MV-4-11 (cell line): ENCODE measurements at places on chromosomes 1 and 21.
A peak's percentile ranks its signal among the peaks of the same experiment; 100 is the strongest.

DNA sequence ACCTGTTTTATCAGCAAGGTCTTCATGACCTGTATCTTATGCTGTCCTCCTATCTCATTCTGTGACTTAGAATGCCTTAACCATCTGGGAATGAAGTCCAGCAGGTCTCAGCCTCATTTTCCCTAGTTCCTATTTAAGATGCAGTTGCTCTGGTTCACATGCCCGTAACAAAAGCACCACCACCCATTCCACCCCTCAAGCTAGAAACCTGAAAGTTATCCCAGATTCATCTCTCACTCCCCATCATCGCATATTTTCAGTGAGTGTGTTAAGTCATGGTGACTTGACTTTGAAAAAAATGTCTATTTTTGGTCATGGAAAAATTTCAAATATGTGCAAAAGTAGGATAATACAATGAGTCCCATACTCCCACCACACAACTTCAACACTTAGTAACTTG lies 11.7 kb downstream of the HMGN2 start:
- DNase-seq, result no peak

DNA sequence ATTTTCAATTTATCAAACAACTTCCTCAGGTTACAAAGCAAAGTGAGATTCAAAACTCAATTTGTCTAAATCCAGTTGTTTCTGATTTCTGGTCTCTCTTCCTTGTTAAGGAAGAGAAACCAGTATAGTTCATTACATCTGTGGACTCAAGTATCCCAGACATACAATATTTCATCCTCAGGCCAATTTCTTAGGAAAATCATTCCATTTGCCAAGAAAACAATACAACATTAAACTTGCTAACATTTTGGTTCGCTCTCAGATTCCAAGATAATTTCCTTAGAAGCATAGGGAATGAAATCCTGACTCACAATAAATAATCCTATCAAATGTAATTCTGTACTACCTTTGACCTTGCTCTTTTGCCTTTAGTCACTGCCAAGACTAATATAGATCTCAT lies 11.2 kb upstream of the TTLL7 start:
- DNase-seq, result no peak

GRCh38 chr1:98373056-98373455 lies 288.5 kb upstream of the SNX7 start:
- DNase-seq, result peak; percentile 83

- no peak for DNase-seq
Measured at GRCh38 chr1:166700696-166701095, 138.6 kb upstream of the POGK start.

- DNase-seq, result peak; percentile 36
Measured at GRCh38 chr1:117067533-117068370, 7.6 kb downstream of the TTF2 start.

- DNase-seq, result no peak
Measured at GRCh38 chr1:13487957-13488356, 25.8 kb downstream of the LRRC38 start.

GRCh38 chr1:229254910-229255541 lies 15.9 kb upstream of the RAB4A start:
- DNase-seq, result peak; percentile 24

DNA sequence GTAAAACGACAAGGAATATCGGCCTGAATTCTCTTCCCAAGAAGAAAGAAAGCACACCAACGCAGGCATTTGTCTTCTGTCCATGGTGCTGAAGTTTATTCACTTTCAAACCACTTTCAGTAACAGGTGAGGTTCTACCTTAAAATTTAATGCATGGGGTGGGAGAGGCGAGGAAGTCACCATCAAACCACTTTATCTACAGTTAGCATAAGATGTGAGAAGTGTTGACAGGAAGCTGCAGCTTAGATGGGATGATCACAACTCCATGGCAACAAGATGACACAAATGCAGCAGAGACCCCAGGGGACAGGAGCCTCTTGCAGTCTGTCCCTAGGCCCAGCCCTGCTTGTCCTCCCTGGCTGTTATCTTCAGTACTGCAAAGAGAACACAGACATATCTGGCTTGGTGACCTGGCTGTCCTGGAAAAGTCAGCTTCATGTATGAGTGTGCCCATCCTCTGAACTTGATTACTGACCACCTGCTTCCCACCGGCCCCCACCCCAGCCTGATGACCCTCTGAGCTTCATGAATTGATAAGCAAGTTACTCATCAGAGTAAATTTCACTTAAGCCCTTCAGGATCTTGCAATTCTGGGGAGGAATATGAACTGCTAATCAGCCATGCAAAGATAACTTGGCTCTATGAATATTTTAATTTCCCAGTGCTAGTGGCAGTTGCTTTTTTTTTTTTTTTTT lies 1.8 kb downstream of the NPPA start:
- DNase-seq, result no peak

DNA sequence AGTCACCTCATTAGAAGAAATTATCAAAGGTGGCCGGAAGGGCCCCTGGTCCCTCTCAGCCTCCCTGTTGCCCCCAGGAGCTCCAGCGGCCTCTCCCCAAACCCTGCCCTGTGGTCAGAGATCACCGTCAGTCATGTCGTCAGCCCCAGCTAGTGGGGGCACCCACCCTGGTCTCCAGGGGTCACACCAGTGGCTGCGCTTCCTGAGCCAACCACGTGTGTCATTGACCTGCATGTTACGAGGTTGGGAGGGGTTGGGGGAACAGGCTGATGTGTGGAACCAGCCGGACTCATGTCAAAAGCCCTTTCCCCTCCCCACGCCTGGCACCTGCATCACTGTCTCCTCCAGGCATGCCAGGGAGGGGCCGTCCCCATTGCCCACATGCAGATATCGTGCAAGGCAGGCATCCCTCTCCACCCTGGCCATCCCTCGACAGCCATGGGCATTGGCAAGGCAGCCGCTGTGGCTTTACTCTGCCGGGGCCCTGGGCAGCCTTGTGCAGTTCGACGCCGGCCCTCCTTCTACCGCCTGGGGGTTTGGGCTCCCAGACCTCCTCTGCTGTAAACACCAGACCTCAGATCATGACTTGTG lies 128.7 kb downstream of the CRYAA start:
- no peak for DNase-seq

- no peak for DNase-seq
Measured at GRCh38 chr1:2144501-2145090, 50.0 kb downstream of the FAAP20 start.
